Activated naive CD4-positive, alpha-beta T cell treated with anti-CD3 and anti-CD28 coated beads for 36 hours (primary cell): ENCODE measurements at places on chromosomes 7 and 10.
A peak's percentile ranks its signal among the peaks of the same experiment; 100 is the strongest.

DNA sequence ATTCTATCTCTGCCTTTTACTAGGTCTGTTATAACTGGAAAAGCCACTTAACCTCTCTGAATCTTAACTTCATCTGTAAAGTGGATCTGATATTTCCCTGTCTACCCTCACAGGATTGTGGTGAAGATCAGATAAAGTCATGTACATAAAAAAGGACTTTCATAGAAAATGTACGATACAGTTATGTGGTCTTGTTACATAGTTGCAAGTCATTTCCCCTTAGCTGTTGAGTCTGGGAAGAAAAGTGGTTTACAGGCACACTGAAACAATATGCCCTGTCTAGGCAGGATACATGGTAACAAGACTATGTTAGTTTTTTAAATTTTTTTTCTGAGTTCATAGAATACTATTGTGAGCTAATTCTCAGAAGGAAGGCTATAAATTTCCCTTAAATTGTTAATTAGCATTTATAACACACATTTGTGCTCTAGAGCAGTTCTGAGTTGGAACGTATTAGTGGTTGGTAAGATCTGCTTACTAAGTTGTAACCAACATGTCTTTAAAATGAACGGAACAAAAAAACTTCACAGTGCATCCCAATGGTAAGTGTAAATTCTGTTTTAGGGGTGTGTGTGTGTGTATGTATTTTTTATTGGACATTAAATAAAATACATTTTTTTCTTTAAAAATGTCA lies 7.1 kb upstream of the GSTO1 start:
- DNase-seq: no peak

DNA sequence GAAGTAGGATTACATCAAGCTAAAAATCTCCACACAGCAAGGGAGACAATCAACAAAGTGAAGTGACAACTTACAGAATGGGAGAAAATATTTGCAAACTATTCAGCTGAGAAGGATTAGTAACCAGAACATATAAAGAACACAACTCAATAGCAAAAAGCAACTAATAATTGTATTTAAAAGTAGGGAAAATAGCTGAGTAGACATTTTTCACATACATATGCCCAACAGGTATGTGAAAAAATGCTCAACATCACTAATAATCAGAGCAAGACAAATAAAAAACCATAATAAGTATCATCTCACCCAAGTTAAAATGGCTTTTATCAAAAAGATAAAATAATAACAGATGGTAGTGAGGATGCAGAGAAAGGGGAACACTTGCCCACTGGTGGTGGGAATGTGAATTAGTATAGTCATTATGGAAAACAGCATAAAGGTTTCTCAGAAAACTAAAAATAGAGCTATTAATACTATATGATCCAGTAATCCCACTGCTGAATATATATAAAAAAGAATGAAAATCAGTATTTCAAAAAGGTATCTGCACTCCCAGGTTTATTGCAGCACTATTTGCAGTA lies 784.5 kb upstream of the C7orf33 start:
- DNase-seq: no peak

- DNase-seq: no peak
Measured at GRCh38 chr7:74493295-74493694, 39.6 kb downstream of the GTF2IRD1 start.

DNA sequence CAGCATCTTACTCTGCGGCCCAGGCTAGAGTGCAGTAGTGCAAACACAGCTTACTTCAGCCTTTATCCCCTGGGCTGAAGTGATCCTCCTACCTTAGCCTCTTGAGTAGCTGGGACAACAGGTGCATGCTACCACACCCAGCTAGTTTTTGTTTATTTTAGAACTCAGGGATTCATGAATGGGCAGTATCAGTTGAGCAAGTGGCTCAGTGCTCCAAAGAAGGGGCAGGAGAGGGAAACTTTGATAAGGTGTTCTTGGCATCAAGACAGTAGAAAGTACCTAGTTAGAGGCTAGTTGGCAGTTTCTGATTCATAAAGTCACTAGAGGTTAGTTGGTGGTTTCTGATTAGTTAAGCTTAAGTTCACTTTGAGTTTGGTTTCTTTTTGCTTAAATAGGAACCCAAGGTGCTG lies 18.4 kb downstream of the TRIM24 start:
- DNase-seq: no peak

DNA sequence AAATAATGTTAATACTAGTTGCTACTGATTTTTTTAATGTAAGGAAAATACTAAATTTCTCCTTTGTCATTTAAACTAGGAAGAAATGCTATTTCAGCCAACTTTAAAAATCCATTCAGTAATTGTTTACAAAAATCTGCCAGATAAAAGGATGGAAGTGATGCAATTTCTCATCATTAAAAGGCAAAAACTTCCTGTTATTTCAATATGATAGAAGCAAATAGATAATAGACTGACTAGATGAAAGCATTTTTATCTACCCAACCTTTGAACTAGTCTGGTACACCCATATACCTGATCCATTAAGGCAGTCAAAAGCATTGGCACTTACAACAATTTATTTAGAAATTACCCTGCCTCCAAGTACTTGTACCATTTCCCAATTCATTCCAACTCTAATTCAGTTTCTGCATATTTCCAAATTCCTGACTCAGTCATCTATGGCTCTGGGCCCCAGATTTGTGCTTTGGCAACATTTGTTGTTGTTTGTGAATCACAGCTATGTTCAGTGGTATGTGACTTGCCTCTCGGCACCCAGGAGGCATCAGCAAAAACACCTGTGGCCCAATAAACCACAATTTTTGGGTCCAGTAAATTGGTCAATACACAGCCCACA lies 482.6 kb upstream of the SEMA3A start:
- DNase-seq: no peak

GRCh38 chr7:64795176-64795575 lies 948 bp downstream of the ZNF138 start:
- no peak for DNase-seq

DNA sequence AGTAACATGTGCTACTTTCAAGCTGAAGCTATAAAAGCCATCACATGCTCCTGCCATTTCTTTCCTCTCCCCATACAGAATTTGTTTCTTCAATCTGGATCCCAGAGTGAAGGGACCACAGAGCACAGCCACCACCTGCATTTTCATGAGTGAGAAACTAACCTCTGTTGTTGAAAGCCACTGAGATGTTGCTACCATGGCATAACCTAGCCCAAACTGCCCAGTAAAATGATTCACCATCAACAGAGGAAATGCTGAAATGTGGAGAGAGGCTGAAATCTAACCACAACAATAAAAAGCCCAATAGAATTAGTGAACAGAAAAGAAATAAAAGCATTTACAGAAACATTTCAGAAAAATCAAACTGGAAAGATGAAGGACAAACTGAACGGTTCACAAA lies 125.2 kb downstream of the AMPH start:
- DNase-seq: no peak

- DNase-seq: no peak
Measured at GRCh38 chr10:87864496-87865059, 1.2 kb downstream of the PTEN start.

GRCh38 chr7:37428681-37429434 lies 19.8 kb downstream of the ELMO1 start:
- DNase-seq: no peak

DNA sequence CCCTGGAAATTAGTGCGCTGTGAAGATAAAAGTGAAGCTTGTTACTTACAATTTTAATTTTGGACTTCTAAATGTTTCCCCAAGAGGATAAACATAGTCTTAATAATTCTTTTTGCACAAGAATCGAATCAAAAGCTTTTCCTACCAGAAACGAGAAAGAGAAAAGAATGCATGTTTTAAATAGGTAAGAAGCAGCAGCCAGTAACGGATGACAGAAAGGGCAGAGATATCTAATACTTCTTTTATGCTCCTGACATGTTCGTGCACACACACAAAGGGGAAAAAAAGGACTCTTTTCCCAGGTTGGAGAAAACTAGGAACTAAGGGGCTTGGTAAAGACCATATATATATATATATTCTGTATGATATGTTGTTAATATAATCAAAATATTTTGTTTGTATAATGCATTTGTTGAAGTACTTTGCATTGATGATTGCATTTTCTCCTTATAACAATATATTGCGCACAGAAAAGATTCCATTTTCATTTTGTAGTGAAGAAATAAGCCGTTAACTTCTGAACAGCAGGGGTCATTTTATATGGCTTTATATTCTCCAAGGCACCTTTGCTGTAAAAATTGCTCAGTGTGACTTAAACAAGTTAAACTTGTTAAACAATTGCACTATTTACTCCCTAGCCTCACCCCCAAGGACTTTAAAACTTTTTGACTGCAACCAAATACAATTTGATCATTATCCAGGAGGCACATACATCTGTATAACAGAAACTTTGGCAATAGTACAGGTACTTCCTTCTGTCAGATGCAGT lies 2.2 kb downstream of the PRKAR2B start:
- no peak for DNase-seq

- no peak for DNase-seq
Measured at GRCh38 chr7:40804477-40805215, 669.8 kb downstream of the SUGCT start.

- no peak for DNase-seq
Measured at GRCh38 chr10:105594296-105594695, 953.2 kb downstream of the SORCS3 start.

DNA sequence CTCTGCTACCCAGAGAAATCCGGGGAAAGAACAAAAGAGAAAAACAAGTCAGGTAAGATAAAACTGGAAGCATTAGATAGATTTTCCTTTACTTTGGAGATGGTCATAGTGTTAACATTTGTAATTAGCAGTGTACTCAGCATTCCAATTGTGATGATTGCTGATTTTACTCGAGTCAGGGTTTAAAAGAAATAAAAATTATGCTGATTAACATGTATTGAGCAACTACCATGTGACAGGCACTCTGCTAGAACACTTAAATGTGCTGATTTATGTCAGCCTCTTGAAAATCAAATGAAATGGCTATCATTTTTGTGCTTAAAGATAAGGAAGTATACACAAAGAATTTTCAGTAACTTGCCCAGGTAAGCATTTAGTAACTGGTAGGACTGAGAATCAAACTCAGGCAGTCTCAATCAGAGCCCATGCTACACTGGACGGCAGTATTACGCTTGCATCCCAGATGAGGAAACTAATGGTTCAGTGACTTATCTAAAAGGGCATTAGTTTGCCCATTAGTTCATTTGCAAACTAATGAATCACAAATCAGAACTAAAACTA lies 735.1 kb upstream of the SORCS1 start:
- DNase-seq: no peak

GRCh38 chr10:72461085-72461484 lies 106.4 kb upstream of the DNAJB12 start:
- no peak for DNase-seq

- no peak for DNase-seq
Measured at GRCh38 chr7:70857793-70858545, 274.0 kb upstream of the GALNT17 start.

DNA sequence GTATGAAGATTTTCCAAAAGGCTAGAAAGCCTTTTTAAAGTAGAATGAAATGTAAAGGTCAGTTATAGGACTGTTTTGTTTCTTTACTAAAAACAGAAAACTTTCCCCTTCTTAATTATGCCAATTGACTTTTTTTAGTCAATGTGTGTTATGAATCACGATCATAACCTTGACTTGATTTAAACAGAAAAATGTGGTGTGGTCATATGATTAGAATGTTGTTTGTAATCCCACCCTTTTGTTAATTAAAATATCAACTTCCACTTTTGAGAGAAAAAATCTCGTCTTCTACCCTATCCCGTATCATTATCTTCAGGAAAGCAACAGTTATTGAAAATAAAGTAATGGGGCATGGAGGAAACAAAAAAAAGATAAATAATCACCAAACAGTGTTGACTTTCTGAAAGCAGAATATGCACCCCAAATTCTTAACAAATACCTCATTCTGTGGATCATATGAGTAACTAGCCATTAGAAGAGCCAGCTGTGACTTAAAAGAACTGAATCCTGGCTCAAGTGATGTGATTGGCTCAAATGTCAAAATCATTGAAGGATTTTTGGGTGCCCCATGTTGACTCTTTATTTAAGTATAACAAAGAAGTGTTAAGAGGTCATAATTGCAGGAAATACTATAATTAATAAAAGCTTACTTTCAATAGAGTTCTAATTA lies 32.3 kb upstream of the SLC16A12 start:
- DNase-seq: no peak

DNA sequence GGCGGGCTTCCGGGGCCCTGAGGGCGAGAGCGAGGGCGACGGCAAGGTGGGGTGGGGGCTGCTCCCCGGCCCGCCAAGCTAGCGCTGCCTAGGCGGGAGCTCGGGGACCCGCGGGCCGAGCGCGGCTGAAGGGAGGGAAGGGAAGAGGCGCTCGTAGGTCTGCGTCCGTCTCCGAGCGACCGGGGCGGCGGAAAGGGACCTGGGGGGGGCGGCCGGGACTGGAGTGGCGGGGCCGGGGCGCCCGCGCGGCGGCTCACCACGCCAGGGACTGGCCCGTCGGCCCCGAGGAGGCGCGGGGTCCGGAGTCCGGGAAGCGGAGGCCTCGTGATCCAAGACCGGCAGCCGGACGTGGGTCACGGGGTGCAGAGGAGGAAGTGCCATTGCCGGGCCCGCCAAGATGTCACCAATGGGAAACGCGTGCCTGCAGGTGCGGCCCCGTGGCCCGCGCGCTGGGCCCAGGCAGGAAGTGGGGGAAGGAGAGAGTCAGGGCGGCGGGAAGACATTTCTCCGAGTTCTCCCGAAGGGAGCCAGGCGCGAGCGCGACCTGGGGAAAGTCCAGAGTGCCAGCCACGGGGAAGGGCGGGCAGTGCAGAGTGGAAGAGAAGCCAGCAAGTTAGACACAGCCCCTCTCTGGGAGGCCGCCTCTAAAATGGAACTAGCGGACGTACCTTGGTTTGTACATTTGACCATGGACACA lies 11.9 kb downstream of the HNRNPF start:
- DNase-seq: peak; percentile 93

DNA sequence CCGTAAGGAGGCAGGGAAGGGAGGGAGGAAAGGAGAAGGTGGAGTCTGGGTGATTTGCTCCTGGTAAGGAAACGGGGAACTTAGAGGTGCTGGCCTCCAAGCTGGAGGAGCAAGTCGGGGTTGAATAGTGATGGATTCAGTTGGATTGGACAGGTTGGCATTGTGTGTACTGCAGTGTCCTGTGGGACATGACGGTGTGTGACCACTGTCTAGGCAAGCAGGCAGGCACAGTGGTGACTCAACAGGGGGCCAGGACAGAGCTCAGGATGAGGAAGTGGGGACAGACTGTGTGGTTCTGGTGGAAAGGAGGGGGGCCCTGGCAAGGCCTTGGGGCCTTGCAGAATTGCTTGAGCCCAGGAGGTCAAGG lies 48.8 kb downstream of the COL26A1 start:
- DNase-seq: no peak

- DNase-seq: peak; percentile 49
Measured at GRCh38 chr7:28921822-28922221, 36.3 kb downstream of the TRIL start.

DNA sequence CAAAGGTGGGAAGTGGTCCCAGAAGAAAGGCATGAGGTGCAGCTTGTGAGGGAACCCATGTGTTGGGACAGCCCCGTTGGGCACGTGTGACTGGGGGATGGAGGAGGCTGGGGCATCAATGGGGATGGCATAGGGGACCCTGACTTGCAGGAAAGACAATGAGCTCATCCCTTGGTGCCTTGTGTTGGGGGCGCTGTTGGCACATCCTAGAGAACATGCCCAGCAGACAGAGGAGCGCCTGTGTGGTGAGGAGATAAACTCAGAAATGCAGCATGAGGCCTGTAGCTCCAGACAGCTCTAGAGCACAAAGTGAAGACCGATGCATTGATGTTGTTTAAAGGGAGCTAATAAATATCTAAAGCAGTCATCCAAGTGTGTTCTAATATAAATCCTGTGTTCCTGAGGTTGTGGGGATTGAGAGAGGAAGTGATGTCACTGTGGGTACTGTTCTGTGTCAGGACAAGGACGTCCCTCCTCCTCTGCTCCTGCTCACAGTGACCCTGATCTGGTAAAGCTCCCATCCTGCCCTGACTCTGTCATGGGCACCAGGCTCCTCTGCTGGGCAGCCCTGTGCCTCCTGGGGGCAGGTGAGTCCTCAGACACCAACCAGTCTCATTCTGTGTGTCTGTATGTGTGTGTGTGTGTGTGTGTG lies 126.1 kb upstream of the PRSS58 start:
- peak; percentile 59 for DNase-seq
